ENCODE measurements at places on chromosomes 2 and 18. TPM values are rescaled to one million over a fixed set of nuclear protein-coding genes. Genes with fewer than 3 reads are reported as not detected.

The CHCHD5 gene
- total RNA-seq, result 35.5 TPM

The SCN3A gene
- not detected for total RNA-seq

The C2orf15 gene
- total RNA-seq, result not detected

The YES1 gene
- 77.9 TPM for total RNA-seq

The HRH4 gene
- total RNA-seq, result not detected

The SERPINB11 gene
- total RNA-seq, result not detected

The GAL3ST2 gene
- 0.64 TPM for total RNA-seq

The IER3IP1 gene
- total RNA-seq, result 20.1 TPM

The RUFY4 gene
- not detected for total RNA-seq

The FN1 gene
- 6,279 TPM for total RNA-seq

The RIT2 gene
- not detected for total RNA-seq

The CHAC2 gene
- total RNA-seq, result 6.9 TPM

The GNLY gene
- 0.24 TPM for total RNA-seq

The IL1B gene
- 69.0 TPM for total RNA-seq

The FMNL2 gene
- total RNA-seq, result 17.1 TPM

The ALPP gene
- not detected for total RNA-seq

The TXNDC2 gene
- total RNA-seq, result 0.64 TPM

The SERPINB10 gene
- total RNA-seq, result not detected

The COL4A4 gene
- total RNA-seq, result 0.91 TPM

The CDH2 gene
- 21.9 TPM for total RNA-seq

The ATP8B1 gene
- 10.9 TPM for total RNA-seq

The IL1RN gene
- 0.13 TPM for total RNA-seq

The CIAO1 gene
- 94.4 TPM for total RNA-seq

The RTKN gene
- 15.7 TPM for total RNA-seq

The MAP3K19 gene
- total RNA-seq, result not detected

The SULT1C4 gene
- total RNA-seq, result 2.1 TPM

The LPIN2 gene
- 27.2 TPM for total RNA-seq

The EIPR1 gene
- total RNA-seq, result 37.5 TPM

The COL3A1 gene
- total RNA-seq, result 1,834 TPM

The MYL12B gene
- total RNA-seq, result 258 TPM

The MARCHF4 gene
- total RNA-seq, result 1.0 TPM

The ZBTB14 gene
- 5.0 TPM for total RNA-seq

The SPAG16 gene
- total RNA-seq, result 26.5 TPM

The UGT1A5 gene
- not detected for total RNA-seq

The CREG2 gene
- 0.91 TPM for total RNA-seq

The AKAIN1 gene
- total RNA-seq, result not detected

The STEAP3 gene
- total RNA-seq, result 10.0 TPM

The GKN2 gene
- not detected for total RNA-seq

All from epithelial cell of alveolus of lung (primary cell).